Fibroblast of upper back skin (primary cell): ENCODE measurements at places on chromosomes 4 and X.

DNA sequence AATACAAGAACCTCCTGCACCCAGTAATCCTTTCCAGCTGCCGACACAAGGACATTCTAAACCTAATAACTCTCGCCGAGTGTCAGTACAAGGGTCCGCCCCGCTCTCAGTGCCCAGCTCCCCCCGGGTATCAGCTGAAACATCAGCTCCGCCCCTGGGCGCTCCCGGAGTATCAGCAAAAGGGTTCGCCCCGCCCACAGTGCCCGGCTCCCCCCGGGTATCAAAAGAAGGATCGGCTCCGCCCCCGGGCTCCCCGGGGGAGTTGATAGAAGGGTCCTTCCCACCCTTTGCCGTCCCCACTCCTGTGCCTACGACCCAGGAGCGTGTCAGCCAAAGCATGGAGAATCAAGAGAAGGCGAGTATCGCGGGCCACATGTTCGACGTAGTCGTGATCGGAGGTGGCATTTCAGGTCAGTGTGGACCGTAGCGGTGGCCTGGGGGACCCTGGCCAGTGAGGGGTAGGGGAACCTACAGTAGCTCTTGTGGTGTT is at the start of gene MAOA:
MAOA (plus strand) TSS at position 295 of the 490 bp plus-strand sequence; CDS start at position 338, 43 bp downstream.
- DNase-seq, result no peak

- no peak for DNase-seq
Measured at GRCh38 chr4:877502-877901, 51.6 kb upstream of the CPLX1 start.

- no peak for DNase-seq
Measured at GRCh38 chrX:111483881-111484280, 27.6 kb upstream of the SERTM2 start.

DNA sequence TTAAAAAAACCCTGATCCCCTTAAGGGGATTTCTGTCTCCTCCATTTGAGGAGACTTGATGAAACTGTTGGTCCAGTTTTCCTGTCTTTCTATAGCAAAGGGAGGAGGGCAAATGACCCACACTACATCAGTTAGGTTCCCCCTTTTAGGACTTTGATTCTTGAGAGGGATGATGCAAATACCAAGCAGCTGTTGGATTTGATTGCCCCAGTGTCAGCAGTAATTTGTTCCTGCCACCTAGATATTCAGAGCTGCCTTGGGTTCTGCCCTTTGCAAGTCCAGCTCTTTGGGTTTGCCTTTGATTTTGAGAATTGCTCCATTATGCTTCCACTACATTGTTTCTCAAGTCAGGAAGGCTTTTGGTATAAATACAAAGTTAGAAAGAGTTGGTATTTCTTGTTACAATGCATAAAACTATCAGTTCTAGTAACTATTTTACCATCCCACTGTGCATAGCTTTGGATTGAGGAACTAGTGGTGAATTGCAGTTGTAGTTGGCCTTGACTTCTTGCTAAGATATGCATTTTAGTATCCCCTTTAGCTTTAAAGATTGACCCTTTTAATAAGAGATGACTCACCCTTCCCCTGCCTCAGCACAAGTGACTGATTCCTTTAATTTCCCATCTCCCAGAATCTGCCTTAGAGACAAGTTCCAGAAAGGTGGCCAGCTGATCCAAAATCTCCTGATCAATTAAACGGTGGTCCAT is 24.3 kb upstream of the ZNF330 start:
- DNase-seq, result no peak

- DNase-seq, result no peak
Measured at GRCh38 chr4:88897180-88897579, 159.8 kb downstream of the FAM13A start.
